ENCODE measurements at places on chromosomes 1 and 21.

DNA sequence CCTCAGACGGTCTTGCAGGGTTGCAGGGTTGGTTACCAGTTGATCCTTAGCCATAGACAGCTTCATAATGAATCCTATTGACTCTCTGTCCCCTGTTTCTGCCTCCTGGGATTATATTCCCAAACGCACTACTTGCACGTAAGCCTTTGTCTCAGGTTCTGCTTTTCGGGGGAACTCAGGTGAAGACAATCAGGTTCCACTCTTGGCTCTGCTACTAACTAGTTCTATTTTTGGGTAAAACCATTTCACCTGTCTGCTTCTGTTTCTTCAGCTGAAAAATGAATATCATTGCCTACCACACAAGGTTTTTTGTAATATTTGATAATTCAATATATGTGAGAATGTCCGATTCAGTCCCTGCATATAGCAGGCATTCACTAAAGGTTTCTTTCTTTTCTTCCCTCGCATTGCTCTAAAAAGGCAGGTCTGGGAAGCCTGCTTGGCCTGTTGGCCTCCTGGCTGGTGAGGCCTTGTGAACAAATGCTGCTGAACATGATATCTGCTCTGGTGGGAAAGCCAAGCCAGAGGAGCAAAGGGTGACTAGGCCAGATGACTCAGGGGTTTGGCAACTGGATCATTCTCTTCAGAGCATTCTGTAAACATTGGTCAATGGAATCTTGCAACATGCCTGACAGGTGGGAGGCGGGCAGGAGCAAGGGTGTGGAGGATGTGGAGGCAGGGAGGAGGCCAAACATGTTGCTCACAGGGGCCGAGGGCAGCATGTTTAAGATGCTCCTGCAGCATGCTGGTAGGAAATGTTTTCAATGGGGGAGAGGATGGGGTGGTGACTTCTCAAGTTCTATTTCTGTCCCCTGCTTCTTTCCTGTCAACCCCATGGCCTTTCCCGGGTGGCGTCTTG, 23.8 kb downstream of the IER5 start:
- no peak for DNase-seq

- no peak for DNase-seq
Observed at GRCh38 chr21:44405091-44405947, 50.0 kb upstream of the LRRC3 start.

GRCh38 chr1:172724765-172725613, 66.1 kb downstream of the FASLG start:
- DNase-seq = no peak

DNA sequence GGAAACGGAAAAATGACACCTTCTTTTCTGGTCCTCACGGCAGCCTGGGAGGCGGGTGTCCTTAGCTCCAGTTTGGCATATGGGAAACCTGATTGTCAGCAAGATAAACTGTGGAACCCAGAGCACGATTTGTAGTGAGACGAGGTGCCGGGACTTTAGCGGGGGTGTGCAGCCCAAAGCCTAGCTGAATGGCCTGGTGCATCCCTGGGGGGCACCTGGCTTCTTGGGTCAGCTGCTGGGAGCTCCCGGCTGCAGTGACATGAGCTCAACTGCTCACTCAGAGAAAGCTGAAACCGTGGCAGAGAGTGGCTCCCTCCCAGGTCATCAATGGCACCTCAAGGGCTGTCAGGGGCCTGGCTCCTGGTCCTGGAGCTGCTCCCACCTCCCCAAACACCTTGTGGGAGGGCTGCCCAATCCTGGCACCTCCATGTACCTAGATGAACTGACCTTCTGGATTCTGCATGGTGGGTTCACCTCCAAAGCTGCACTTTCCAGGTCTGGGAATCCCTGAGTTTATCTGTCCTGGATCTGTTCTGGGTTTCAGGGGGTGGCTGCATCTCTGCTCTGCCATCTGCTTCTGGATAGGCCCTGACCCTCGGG, 260.5 kb downstream of the MATN1 start:
- no peak for DNase-seq

DNA sequence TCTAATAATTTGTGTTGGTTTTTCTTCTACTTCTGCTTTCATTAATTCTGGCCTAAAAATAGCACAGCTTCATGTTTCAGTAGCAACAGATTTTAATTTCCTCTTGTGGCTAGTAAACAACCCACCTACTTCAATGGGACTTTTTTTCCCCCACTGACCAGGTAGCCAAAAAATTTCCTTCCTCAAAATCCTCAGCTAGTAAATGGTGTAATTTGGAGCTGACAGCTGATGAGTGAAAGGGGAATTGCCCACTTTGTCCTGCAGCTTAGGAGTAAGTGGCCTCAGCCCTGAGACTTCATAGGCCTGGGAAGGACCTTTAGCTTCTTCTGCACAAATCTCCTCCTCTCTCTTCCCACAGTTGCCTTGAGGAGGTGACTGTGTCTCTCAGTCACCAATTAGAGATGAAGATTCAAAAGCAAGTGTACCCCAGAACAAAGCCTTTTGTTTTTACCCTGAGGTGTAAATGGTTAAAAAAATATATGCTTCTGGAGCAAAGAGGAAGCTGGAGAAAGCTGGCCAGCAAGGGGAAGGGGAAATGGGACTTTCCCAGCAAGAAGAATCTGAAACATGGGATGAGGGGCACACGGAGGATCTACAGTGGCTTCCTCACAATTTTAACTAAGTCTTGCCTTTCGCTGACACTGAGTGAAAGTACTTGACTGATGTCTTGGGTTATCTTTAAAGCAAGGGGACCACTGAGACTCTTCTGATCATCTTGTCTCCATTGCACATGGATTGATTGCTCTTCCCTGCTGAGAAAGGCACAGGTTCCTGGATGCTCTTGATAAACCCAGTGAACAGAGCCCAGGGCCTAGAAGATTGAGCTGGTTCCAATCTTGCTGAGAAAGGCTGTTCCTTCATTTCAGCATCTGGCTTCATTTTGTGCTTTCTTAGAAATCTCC, 35.8 kb upstream of the VCAM1 start:
- DNase-seq = no peak

DNA sequence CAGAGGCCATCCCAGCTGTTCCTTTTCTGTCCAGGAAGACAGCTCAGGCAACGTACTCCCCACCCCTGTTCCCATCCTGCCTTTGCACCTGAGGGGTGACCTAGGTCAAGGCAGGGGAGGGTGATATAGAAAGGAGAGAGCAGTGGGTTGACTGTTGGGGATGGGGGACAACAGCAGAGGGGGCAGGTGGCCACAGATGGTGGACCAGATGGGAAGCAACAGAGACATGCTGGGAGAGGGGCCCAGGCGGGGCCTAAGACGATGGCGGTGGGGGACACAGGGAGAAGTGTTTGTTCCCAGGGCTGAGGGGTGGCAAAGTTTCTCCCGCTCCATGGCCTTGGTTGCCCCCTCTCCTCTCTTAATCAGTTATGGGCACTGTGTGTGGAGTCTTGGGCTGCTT, 6.3 kb downstream of the CELSR2 start:
- no peak for DNase-seq

DNA sequence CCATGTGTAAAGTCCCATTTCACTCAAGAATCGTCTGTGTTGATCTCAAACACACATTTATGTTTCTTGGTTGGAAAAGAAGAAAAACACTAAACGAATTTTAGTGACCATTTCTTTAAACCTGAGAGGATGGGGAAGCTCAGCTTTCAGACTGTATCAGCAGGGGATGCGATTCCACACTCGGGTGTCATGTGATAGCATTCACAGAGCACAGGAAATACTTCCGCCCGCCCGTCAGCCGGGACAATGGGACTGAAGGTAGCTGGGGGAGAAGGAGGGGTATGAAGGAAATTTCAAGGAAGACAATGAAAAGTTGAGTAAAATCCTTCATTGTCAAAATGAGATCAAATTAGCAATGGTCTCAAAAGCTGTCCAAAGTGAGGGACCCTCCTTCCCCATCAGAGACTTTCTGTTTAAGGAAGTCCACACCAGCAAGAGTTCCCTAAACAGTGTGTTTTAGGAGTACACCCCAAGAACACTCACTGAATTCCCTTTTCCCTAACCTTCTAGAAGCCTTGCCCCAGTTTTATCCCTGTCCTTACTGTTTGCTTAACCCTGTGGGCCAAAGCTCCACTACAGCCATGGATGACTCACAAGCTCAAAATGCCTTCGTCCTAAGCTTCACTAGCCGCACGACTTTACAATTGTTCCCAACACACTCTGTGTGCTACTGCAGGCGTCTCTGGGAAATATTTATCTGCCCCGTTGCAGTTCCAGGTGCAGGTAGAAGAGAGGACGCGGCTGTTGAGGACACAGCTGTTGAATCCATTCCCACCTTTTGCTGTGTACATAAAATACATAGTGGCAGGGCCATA, 51.4 kb upstream of the SIM2 start:
- no peak for DNase-seq

- no peak for DNase-seq
Observed at GRCh38 chr21:33619726-33620125, 21.8 kb downstream of the CRYZL1 start.

DNA sequence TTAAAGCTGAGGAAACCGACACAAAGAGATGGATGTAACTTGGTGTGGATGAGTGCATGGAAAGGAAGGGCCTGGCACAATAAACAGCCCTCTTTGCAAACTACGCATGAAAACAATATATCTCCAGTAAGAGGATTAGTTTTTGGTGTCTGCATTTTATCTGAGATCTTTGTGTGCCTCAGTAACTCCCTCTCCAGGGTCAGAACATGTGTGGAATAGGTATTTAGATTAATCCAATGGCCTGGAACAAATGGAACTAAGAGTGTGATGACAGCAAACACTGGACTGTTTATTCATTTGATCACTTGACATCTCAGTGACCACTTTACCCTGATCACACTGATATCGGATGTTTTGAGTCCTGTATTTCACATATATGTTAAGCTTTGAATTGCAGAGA, 45.3 kb downstream of the AKNAD1 start:
- no peak for DNase-seq

DNA sequence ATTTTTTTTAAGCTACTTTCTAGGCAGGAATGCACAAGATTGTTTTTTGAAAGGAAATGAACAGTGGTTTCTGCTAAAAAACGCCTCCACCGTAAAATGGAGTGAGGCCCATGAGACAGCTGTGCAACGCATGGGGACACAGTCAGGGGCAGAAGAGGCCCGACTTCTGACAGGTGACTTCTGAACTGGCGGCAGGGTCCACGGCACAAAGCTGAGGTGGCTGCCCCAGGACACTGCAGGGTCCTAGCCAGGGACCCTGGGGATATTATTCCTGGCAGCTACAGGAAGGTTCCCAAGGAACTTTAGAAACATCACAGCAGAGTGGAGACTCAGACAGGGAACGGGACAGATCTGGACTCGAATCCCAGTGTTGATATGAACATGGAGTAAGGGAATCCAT, 75.1 kb downstream of the SIM2 start:
- DNase-seq = no peak

- peak; percentile 71 for DNase-seq
Observed at GRCh38 chr1:224380003-224380402, 23.3 kb downstream of the CNIH4 start.

GRCh38 chr1:206757524-206758266, 12.9 kb upstream of the IL19 start:
- peak; percentile 69 for DNase-seq

DNA sequence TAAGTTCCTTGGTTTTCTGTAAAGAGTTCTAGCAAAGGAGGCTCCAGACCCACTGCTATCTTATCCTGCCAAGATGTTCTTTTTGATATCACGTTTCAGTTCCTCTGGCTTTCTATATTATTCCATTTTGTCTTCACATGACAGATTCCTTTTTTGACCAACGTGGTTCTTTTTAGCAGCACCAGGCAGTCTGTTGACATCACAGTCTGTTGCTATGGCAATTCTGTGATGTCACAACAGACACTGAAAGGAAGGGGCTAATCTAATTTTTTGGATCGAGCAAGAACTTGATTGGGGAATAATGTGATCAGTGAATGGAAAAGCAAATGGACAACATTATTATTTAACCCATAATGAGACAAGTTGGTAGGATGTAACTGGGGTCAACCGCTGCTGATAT, 64.5 kb upstream of the GOLT1A start:
- DNase-seq = no peak

- no peak for DNase-seq
Observed at GRCh38 chr1:17065666-17066065, 11.8 kb upstream of the SDHB start.

DNA sequence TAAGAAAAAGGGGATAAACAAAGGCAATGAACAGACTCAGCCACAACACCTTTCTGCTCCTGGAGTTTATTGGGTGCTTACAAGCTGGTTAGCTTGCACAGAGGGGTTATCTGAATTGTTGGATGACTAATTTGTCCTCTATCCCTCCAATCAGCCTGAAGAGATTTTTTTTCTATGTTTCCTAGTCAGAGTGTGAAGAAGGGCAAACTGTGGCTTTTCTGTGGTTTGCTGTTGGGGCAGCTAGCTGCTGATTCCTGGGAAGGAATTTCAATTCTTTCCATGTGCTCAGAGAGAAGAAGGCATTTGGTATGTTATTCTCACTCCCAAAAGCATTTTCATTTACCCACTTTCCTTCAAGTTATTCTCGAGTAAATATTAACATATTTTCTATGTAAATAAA, 48.6 kb downstream of the PCP4 start:
- DNase-seq = no peak

- no peak for DNase-seq
Observed at GRCh38 chr1:58575551-58576324, 1.3 kb downstream of the TACSTD2 start.

DNA sequence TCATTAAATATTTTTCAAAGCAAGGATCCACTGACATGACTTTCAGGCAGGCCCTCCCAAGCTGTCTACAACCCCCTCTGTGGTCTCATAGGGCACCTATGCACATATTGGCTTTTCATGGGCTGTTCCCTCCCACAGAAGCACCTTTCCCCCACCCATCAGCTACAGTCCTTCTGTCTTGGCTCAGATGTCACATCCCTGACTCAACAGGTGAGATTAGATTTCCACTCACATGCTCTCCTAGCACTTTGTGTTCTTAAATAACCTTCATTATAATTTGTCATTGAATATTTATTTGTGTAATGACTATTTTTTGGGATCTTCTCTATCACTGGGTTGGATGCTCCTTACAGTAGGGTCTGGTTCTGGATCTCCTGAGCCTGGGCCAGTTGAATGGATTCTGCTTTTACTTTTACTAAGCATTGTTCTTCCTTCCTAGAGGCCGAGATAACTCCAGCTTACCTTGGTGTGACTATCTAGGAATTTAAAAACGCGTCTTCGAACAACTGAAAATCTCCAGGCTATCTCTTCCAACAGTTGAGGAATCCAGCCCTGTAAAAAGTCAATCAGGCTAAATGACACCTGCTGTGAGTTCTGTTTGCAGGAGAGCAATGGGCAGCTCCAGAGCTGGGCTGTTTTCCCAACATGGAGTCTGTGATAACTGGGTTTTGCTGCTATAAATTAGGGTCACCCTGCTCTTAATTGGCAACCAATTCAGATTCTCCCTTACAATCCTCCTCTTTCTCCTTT, 16.2 kb downstream of the ROR1 start:
- no peak for DNase-seq

Measured in activated naive CD4-positive, alpha-beta T cell treated with anti-CD3 and anti-CD28 coated beads for 36 hours (primary cell).